ENCODE measurements at places on chromosomes 13 and 19.
A peak's percentile ranks its signal among the peaks of the same experiment; 100 is the strongest.

DNA sequence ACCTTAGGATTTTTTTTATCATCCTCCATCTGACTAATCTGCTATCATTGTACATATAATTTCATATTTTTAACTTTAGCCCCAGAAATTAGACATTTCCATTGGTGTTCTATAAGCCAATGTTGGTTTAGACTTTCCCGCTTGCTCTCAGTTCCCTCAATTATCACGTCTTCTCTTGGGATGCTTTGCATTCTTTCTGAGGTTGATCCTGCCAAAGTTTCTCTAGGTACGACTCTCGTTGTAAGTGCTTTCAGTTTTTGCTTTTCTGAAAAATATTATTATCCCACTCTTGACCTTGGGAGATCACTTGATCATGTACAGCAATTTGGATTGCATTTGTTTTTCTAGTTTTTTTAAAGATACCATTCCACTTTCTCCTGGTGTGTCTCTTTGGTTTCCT is 270.2 kb downstream of the IRS2 start:
- no peak for DNase-seq

DNA sequence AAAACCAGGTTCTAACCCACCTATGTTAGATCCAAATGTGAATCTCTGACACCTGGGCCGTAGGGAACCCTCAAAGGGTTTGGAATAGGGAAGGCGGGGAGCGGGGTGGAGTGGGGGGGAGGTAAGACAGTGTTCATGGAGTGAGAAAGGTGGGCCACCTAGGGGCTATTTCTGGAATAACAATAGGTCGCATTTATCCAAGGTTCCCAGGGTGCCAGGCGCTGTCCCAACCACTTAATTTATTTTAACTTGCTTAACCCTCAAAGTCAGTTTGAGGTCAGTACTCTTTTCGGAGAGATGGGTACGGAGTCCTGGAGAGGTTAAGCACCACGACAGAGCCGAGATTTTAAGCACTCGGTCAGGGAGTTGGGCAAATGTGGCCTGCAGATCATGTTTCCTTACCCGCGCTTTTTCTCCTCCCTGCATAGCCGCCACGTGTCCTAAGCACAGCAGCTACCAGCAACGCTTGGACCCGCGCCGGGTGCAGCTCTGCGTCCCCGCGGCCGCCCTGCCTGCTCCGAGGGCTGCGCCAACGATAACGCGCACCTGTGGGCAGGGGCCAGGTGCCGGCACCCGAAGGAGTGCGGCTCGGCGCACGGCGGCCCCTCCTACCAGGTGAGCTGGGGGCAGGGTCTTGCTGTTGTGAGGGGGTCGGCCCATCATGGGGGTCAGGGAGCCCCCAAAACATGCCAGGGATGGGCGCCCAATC is 25.0 kb upstream of the FXYD3 start:
- DNase-seq: no peak

- no peak for DNase-seq
Measured at GRCh38 chr19:3670796-3671679, 29.2 kb downstream of the PIP5K1C start.

DNA sequence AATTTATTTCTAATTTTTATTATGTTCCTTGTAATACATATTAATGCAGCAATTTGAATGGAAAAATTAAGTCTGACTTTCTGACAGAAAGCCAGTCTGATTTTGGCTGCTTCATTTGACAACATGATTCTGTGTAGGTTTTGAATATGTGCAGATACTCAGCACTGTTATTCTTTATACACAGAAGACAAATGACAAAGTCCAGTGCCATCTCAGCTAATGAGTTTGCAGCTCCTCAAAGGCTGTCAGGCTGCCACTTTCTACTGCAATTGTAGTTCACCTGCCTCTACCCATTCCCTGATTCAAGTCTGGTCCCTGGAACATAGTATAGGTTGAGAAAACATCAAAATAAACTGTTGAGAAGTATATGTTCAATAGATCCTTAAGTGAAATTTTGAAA is 2.9 kb upstream of the CHAMP1 start:
- DNase-seq: no peak

DNA sequence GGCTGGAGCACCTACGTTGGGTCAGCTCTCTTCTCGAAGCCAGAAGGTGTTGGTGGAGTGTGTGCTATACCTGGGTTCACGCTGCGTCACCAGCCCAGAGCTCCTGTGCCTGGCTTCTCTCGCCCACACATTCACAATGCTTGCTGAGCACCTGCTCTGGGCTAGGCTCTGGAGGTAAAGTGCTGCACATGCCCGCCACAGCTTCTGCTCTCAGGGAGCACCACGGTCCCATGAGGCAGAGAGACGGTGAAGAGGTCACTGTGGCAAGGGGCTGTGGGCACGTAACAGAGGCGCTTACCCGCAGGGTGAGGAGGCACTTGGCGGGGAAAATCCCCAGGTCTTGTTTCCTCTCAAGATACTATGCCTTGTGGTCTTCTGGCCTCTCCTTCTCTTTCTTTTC is 174.2 kb downstream of the TEX29 start:
- DNase-seq: no peak

DNA sequence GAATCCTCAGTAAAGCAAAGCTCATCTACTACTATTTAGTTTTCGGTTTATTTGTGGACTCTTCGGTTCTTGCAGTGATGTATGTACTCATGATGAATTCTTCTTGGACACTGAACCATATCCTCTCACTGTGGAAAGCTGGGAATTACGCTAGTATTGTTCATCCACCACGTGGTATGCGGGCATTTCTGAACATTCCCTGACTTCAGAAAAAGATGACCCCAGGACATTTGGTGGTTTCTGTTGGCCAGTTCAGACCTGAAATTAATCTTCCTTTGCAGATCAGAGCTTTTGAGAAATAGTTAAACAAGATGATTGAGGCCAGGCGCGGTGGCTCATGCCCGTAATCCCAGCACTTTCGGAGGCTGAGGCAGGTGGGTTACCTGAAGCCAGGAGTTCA is 25.3 kb upstream of the FBN3 start:
- no peak for DNase-seq

DNA sequence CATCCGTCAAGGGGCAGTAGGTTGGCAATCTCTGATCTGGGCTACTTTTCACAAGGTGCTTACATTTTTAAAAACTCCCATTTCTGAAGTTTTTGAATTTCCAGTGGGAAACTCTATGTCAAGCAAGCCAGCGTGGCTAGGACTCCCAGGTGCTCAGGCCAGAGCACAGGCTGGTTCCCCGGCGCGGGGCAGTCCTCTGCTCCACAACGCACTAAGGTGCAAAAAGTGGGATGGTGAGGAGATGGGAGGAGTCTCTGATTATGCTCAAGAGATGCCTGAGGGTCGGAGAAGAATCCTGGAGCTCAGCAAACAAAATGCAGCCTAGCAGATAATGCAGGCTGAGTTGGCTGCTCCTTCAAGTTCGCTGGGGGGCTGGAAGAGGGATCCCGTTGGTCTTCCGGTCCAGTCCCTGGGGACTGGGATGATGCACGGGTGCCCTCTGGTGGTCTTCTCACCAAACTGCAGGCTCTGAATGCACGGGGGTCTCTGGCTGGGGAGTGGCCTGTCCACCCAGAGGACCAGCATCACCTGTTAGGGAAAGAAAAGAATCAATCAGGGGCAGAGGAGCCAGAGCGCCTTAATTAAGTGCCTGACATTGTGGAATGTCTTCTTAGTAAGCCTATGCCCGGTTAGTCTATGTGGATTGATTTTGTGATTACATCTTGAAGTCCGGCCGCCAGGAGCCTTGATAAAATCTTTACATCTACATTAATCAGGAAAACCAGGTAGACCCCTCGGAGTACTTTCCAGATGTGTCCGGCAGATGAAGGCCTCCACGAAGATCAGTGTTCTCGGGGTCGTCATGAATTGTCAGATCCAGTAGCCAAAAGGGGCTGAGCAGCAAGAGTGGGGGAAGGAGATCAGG is 244.4 kb upstream of the MAB21L1 start:
- DNase-seq: peak; percentile 1

GRCh38 chr13:29987340-29987739 is 136.9 kb upstream of the UBL3 start:
- no peak for DNase-seq

DNA sequence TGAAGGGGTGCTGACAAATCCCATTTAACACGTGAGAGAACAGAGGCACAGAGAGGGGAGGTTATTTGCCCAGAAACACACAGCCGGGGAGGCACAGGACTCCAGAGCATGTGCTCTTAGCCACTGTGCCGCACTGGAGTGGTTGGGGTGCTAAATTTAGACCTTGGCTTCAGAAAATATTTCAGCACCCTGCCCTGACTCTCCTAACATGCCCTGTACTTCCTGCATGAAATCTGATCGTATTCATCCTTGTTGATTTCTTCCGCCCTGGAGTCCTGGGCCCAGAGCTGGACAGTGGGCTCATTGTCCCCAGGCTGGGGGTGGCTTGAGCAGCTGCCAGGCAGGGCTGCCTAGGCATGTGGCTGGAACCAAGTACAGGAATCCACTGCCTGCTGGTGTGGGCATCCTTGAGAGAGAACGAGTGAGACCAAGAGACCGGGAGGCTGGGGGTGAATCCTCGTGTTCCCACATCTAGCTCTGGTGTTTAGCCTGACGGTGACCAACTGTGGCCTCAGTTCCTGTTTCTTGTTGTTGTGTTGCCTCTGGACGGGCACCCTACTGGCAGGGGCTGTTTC is 5.3 kb downstream of the SLC27A1 start:
- peak; percentile 36 for DNase-seq

GRCh38 chr19:43662487-43662886 is 7.5 kb downstream of the PLAUR start:
- DNase-seq: no peak

DNA sequence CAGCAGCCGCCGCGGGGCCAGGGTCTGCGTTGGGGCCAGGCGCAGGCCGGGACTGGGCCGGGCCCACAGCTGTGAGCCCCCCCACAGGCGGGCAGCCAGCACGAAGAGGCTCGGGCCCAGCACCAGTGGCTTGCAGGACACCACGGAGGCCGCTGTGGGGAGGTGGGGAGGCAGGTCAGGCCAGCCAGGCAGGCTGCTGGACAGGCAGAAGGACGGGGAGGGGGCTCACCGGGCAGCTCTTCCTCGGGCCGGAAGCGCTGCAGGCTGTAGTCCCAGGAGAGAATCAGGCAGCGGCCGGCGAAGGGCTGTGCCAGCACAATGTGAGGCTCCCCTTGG is 8.3 kb downstream of the LGI4 start:
- DNase-seq: no peak

- no peak for DNase-seq
Measured at GRCh38 chr19:49680421-49681351, 3.6 kb downstream of the PRMT1 start.

DNA sequence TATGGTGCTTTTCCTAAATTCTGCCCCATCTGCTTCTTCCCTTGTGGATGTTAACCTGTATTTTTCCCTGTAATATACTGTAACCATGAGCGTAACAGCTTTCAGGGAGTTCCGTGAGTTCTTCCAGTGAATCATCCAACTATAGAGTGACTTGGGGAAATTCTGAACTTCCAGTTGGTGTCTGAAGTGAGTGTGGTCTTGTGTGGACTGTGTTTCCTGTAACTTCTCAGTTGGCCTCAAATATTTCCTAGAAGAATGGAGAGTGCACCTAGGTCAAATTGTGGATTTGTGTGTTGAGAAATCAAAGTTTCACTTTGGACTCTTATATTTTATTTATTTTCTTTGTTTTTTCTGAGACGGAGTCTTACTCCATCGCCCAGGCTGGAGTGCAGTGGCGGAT is 11.0 kb upstream of the ZNF766 start:
- no peak for DNase-seq

- DNase-seq: no peak
Measured at GRCh38 chr13:98751861-98752466, 508 bp downstream of the SLC15A1 start.

DNA sequence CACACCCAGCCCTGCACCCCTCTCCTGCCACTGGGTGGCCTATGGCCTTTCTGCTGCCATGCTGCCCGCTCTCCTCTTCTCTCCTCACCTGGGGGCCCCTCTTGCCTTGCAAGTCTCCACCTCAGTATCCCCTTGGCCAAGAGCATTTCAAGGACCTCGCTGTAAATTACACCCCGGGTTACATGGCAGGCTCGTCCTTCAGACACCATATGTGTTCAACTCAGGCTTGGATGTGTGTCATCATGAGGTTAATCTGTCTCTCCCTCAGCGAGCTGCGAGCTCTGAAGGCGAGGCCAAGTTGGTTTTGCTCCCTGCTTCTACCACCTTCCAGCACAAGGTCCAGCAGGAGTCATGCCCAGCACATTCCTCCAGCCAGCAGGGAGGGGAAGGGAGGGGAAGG is 74.8 kb upstream of the TM9SF2 start:
- DNase-seq: no peak

- DNase-seq: no peak
Measured at GRCh38 chr13:73119612-73120011, 60.8 kb downstream of the KLF5 start.

DNA sequence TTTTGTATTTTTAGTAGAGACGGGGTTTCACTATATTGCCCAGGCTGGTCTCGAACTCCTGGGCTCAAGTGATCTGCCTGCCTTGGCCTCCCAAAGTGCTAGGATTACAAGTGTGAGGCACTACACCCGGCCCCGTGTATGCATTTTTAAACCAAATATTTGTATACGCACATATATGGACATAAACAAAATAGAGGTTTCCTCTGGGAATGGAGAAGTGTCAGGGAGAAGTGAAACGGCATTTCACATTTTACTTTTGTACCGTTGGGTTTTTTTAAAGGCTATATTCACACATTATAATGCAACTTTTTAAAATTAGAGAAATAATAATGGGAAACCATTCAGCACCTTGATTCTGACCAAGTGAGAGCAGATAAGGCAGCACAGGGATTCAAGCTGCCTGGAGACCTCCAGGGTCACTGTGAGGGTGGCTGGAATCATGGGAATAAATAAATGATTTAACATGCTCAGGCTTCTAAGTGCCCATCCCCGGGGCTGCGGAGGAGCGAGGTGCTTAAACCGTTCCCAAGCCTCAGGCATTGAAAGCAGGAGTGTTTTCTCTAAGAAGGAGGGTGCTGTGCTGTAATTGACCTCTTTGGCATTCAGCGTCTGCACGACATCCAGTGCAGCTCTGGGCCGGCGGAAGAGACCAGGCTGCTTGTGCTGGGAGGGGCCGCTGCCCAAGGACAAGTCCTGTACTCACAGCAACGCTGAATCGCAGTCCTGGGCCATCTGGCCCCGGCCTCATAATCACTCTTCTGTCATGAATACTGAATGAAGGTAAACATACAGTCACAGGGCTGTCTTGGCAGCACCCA is 24.7 kb downstream of the GPR42 start:
- no peak for DNase-seq

- DNase-seq: no peak
Measured at GRCh38 chr19:45972947-45973540, 621 bp downstream of the NOVA2 start.

GRCh38 chr13:64884976-64885375 is 2345.2 kb downstream of the PCDH9 start:
- DNase-seq: no peak

- no peak for DNase-seq
Measured at GRCh38 chr19:17418710-17419109, 1.1 kb upstream of the MVB12A start.
